ENCODE measurements at places on chromosomes 16 and 17.
A peak's percentile ranks its signal among the peaks of the same experiment; 100 is the strongest.

GRCh38 chr17:46180892-46181274, 12.3 kb downstream of the KANSL1 start:
- DNase-seq = no peak

- DNase-seq = no peak
These were observed 95.6 kb downstream of the STXBP4 start for GRCh38 chr17:55063885-55064874.

DNA sequence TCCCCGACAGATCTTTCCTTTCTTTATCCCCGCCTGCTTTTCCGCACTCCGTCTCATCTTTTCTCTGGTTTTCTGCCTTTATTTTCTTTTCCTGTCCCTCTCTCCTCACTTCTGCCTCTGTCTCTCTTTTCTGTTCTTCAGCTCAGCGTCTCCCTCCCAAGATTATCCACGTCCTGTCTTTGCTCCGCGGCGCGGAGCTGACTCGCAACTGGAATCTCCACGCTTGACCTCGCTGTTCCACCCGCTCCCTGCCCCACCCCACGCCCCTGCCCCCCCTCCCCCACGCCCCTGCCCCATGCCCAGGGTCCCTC, 4.9 kb upstream of the LHX1 start:
- DNase-seq = no peak

DNA sequence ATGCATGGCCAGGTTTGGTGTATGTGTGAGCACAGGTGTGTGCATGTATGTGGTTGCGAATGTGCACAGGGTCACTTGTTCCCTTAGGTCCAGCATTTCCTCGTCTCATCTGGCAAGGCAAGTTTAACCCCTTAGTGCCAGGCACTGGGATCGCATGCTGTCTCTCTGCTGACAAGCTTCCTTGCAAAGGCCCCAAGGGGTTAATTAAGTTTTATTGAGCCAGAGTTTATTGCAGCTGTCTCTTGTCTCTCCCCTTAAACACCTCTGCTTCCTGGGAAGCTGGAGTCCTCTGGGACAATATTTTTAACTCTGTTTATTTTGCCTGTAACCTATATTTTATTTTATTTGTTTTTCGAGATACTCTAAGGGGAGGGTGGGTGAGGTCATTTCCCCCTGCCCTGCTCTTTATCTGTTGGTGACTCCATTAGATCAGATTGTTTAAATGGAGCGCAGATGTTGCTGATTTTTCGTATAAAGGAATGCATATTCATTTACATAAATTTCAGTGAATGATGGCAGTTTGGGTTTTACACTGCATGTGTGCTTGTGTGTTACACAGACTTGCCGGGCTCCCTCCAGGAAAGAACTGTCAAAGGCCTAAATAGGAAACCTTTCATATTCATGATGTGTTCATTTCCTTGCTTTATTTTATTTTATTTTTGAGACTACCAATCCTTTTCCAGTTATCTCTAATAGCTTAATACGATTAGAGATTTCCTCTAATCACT, 99.7 kb downstream of the CBLN1 start:
- no peak for DNase-seq

DNA sequence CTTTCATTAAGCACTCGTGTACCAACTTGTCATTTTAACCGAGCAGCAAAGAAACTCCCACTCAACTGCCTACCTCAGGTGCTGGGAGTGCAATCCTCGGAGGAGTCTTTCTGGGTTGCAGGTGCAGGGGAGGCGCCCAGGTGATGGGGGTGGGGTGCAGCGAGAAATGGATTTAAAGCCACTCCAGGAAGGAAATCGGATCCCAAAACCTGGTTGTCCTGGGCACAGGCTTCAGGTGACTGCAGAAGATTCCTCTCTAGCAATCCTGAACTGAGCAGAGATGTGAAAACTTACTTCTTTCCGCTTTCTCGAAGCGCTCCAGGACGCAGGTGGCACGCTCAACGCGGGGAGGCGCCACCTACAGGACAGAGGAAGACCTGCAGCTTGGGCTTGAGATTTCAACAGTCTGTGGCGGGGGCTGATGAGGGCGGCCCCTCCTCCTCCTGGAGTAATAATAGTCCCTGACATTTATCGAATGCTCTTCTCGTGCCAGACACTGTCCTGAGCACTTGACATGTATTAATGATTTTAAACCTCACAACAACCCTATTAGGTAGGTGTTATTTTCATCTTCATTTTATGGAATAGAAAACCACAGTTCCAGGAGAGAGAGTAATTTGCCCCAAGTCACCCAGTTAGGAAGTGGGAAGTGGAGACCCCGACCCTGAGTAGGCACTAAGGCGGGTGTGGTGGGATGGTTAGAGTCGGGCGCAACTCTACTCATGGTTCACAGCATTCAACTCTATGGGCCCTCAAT, 27.2 kb upstream of the SKAP1 start:
- DNase-seq = peak; percentile 65

- DNase-seq = no peak
These were observed 11.9 kb downstream of the KATNB1 start for GRCh38 chr16:57747496-57747895.

DNA sequence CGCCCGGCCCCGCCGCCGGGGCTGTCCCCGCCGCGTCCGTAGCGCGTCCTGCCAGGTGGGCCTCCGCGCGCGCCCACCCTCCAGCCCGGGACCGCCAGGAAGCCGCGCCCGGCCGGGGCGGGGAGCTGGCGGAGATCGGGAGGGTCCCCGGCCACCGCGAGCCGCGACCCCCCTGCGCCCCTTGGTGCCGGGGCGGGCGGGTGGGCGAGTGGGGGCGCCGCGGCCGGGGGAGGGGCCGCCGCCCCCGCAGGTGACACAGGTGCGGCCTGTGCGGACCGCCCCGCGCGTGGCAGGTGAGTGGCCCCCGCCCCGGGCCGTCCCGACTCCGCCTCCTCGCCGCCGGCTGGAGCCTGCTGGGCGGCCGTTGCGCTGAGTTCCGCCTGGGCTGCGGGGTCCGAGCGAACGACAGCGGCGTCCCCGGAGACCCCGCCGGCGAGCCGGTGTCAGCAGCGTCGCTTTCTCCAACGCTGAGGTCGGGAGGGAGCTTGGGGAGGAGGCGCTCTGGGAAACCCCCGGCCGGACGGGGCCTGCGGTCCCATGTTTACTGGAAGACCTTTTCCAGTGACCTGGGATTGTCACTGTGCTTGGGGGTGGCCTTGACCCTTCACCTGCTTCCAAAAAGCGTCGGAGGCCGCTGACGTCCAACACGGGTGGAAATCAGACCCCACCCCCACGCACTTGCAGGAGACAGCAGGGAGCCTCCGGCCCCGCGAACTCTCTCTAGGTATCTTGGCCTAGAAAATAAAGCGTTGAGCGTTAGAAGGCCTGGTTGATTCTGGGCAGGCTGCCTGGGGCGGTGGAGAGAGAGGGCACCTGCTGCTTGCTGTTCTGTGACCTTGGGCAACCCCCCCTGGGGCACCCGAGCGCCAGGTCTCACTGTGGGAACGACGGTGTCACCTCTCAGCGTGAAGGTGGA, 542 bp downstream of the KLHL36 start:
- peak; percentile 18 for DNase-seq

DNA sequence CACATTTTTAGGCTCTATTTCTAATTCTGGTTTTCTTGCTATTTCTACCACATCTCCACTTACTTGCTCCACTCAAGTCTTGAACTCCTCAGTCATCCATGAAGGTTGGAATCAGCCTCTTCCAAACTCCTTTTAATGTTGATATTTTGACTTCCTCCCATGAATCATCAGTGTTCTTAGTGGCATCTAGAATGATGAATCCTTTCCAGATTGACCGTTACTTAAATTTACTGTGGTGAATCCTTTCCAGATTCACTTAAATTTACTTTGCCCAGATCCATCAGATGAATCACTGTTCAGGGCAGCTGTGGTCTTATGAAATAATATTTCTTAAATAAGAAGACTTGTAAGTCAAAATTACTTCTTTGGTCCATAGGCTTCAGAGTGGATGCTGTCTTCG, 32.4 kb downstream of the CLTC start:
- no peak for DNase-seq

- no peak for DNase-seq
These were observed 10.5 kb upstream of the HEATR6 start for GRCh38 chr17:60089096-60089806.

DNA sequence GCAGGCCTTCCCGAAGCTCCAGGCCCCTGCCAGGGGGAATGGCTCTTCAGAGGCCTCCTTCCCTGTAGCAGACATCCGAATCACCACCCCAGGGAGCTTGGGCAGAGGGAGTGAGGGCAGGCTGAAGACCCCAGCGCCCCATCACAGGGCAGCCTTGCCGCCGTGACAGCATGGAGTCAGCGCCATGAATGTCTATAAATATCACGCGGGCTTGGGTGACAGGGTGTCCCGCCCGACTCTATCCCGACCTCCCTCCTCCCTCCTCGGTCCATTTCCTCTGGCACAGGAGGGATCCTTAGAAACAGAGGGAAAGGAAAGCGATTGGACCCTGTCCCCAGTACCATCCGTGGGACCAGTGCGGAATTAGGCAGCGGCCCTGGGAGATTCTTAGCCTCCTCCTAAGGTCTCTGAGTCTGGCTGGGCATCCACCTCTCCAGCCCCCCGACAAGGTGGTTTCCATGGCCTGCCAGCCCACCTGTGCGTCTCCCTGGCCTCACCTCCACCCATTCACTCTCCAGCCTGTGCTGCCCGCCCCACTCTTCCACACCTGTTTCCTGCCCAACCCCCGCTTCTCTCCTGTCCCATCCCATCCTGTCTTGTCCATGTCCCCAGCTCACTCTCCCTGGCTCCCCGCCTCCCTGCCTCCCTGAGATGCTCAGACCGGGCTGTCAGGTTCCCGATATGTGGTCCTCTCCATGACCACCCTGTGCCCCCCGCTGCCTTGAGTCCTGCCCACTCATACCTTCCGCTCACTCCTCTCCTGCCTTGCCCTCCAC, 5.1 kb downstream of the ATP2A1 start:
- no peak for DNase-seq

DNA sequence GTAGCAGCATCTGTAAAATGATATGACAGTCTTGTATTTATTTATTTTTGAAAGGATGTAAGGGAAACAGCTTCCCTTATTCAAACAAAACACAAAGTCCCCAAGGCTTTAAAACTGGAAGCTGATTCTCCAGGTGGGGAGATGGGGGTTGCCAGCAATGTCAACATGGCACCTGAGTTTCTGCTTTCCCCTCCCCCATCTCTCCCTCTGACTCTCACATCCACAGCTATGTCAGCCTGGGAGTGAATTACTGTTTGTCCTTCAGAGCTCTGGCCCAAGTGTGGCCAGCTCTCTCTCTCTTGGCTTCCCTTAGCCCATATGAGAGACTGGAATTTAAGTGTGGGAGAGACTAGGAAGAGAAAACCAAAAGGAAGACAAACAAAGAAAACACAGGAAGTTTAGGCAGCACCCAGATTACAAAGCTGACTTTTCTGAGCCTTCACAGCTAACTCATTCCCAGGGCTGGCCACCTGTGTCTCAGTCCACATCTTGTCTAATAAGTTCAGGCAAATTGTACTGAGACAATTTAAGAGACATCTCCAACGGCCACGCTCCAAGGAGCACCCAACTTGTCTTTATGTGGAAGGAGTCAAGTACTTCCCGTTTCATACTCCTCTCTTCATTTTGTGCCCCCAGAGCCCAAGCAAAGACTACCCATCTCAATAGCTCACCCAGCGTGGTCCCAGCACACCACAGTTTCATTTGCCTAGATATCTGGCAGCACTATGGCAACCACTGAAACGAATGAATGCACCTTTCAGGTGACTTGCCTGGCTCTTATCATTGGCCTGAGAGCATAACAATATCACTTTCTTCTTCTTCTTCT, 69.2 kb downstream of the SOX9 start:
- DNase-seq = no peak

GRCh38 chr17:3594051-3594800, 15.0 kb downstream of the TRPV1 start:
- DNase-seq = no peak

DNA sequence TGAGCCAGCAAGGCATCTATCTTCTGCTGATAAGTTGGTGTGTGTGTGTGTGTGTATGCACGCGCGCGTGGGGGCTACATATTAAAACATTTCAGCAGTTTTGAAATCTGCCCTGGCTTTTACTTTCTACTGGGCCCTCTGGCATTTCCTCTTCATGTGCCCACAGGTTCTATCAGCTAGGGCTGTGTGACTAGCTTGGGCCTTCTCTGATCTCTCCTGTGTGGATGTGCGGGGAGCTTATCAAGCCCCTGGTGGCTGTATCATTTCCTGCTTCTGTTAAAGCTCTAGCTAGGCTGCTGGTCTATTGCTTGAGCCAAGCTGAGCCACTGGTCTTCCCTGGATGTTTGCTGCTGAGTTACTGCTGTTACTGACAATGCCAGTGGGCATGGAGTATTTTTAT, 132.5 kb downstream of the AATF start:
- no peak for DNase-seq

DNA sequence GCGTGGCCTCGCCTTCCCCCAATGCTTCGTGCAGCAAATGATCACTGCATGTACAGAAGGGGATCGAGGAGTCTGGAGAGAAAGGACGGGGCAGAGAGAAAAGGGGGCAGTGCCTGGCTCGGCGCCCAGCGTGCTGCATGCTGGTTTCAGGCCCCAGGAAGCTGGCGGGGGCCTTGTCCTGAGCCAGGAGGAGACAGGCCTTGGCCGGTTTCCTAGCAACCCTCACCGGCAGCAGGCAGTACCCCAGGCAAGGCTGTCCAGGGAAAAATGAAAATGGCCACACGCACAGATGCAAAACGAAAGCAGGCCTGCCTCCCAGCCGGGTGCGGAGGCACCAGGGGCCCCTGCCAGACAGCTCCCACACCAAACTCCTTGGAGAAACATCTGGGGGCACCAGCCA, 126.3 kb downstream of the ZFHX3 start:
- DNase-seq = no peak
